Chondrocyte (in vitro differentiated cells): ENCODE measurements at places on chromosomes 5 and 9. TPM values are rescaled to one million over a fixed set of nuclear protein-coding genes. Genes with fewer than 3 reads are reported as not detected.

Gene DMRT3
- total RNA-seq, result not detected in 3 replicates

Gene NCS1
- 50.0 to 59.5 TPM (median 56.6 TPM) in 3 replicates for total RNA-seq

DNA sequence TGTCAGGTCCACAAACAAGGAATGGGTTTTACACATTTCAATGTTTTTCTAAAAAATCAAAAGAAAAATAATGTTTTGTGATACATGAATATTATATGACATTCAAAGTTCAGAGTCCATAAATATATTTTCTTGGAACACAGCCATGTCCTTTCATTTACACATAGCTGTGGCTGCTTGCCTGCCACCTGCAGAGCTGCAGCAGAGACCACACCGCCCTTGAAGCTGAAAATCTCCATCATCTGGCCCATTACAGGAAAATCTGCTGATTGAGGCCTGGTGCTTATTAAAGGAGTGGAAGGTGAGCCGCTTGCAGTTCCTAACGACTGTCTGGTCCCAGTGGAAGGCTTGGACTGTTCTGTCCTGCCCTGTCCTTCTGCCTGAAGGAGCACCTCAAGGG lies 232.6 kb upstream of the ADAMTS16 start:
- no peak overlapping the region for H3K4me3 ChIP-seq
- H3K27ac ChIP-seq, result no peak overlapping the region
- DNase-seq, result no peak
- no peaks in the 10 kb centered on the region for H3K4me1 ChIP-seq
- H3K36me3 ChIP-seq, result no peaks in the 10 kb centered on the region

Gene MARCOL
- total RNA-seq, result not detected in 3 replicates

GRCh38 chr5:149834246-149834855 lies 104.2 kb downstream of the PPARGC1B start:
- no peak overlapping the region for H3K27ac ChIP-seq
- H3K4me1 ChIP-seq, result peaks cover 8% of the 10 kb centered on the region
- H3K36me3 ChIP-seq, result peaks cover 1% of the 10 kb centered on the region
- no peak overlapping the region for H3K4me3 ChIP-seq
- DNase-seq, result no peak
- no peaks in the 10 kb centered on the region for H3K27me3 ChIP-seq

DNA sequence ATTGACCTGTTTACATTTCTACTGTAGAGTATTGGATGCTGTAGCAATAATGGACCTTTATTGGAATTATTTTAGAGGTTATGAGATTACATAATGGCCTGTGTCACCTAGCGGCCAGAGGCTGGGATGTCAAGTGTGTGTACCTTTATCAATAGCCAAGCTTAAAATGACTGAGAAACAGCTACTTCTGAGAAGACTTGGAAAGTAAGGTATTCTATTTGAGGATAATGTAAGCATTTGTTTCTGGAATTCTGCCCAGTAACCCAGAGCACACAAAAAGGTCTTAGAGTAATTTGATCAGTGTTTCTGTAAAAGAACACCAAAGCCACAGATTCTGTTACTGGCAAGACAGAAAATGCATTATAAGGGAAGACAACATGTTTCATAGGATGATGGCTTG lies 116.8 kb downstream of the MACIR start:
- H3K4me3 ChIP-seq, result no peak overlapping the region
- no peaks in the 10 kb centered on the region for H3K27me3 ChIP-seq
- peaks cover 44% of the 10 kb centered on the region for H3K4me1 ChIP-seq

Gene RNF183
- total RNA-seq, result not detected in 3 replicates
